Astrocyte of the cerebellum (primary cell): ENCODE measurements at places on chromosomes 3 and 15.

- DNase-seq = no peak
Measured at GRCh38 chr3:84836961-84837360, 121.8 kb upstream of the CADM2 start.

DNA sequence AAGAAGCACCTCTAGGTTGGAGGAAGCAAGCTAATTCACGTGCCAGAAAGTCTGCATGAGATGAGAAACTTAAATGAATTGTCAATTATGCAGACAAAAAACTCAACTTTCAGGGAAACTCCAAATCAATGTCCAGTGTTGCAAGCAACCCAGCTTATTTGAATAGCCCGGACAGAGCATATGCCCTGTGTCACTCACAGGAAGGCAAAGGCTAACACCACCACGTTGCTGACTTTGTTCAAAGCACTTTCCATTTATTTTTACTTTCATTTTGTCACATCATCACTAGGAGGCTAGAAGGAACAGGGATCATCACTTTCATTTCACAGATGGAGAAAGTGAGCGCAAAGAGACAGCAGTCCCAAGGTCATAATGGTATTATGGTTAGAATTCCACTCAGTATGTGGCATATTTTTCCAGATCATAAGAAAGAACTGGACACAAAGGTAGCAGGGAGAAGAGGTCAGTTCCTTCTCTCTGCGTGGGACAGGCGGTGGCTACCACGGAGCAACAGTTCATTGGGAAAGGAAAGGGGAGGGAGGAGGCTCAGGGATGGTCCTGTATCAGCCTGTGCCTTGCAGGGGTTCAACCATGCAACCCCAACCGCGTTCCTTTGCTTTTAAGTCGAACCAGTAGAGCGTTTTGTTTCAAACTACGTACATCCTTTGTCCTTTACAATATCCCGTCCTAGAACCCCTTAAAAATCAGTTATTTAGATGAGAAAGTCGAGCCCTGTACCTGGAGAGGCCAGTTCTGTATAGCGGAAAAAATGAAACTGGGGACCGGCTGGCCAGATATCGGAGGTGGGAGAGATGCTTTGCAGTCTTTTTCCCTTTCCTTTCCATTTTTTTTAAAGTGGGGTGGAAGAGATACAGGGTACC, 1.1 kb downstream of the HEG1 start:
- no peak for DNase-seq

DNA sequence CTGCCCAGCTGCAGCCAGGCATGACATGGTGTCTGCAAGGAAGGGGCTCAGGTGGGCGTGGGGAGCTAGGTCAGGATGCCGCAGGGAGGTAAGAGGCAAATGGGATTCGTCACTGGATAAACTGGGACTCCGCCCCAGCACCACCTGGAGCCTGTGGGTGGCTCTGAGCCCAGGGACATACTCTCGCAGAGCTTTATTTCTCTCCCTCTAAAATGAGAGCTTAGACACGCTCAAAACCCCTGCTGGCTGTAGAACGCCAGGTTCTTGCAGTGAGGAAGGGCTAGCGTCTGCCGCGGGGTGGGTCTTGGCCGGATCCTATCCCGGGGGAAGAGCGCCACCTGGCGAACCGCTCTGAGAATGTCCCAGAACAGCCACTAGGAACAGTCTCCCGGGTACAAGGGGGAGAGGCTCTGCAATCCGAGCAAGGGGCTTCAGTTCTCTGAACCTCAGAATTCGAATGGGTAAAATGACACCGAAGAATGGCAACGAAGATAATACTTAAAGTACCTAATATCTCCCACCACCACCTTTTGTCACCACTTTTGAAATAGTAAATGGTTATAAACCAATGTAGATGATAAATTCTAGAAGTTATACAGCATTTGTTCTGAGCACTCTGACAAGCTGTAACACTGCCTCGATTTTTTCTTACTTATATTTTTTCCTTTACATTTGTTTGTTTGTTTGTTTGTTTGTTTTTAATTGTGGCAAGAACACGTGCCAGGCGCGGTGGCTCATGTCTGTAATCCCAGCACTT, 53.2 kb upstream of the SRGAP3 start:
- DNase-seq = peak; percentile 82

- no peak for DNase-seq
Measured at GRCh38 chr15:95834028-95834804, 496.3 kb upstream of the NR2F2 start.

DNA sequence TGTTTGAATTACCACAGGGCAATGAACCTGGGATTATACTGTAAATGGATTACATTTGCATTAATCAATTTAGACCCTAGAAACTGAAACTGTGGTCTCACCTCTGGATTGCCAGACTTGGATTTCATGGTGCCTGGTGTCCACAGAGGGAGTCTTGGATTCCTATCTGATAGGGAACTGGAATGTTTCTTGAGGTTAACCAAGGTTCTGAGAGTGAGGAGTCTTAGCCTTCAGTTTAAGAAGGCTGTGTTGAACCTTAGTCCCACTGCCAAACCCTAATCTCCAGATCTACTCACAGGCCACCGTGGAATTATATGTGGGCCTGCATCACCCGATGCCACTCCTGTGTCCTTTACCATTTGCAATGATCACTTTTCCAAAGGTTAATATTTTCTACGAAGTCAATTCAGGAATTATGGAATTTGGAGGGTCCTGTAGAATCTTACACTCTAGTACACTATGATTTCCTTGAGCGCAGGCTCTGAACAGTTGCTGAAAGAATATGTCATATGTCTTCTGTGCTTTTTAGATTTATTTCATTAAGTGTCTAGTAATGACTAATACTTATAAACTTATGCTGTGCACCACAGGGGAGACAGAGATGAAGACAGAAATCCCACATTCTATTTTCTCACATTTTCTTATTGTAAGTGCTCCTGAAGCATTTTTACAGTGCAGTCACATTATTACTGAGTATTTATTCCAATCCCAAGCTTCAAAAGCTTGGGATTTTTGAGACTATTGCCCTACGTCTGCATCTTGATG, 87.9 kb downstream of the EFL1 start:
- DNase-seq = peak; percentile 71

- DNase-seq = no peak
Measured at GRCh38 chr15:73607405-73607804, 25.8 kb downstream of the NPTN start.

DNA sequence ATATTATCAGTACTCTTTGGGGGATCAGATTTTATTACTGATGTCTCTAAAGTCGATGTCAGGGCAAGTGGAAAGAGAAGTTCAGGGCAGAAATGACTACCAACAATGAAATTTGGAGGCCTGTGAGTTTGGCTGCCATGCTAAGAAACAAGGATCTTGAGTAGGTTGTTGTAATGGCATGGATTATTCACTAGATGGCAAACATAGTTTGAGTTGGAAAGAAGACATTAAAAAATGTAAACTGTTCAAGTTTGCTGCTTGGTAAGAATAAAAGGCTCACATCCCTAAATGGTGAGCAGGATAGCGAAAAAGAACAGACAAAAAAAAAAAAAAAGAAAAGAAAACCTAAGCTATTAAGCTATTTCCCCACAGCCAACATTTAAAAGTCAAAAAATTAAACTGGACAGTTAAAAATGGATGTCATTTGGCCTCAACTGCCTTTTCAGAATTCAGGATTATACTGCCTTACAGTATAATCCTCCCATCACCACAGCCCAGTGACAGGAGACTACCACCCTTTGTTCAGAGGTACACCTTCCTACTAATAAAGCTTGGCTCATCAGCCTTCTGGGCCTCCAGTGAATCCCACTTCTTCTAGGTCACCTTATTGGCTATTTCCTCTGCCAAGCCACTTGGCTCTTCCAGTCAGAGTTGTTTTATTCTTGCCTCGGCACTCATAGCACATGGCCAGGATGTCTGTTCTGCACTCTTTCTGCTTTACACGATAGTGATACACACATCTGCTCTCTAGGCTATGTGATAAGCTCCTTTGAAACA, 163.7 kb downstream of the PLD1 start:
- DNase-seq = peak; percentile 68

DNA sequence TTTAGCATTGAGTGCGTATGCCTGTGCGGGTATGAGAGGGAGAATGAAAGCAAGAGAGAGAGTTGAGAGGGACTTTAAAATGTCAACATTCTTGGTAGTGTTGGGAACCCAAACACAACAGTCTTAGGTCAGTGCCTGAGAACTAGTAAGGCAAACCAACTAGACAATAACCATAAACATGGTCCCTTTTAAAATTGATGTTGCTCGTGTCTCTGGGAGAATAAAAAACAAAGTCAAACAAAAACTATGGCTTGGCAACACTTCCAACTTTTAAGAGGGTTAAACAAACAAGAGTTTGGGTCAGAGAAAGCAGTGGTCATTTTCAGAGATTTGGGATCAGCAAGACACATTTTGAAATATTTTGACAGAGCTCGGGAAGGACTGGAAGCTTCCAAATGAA, 146.7 kb upstream of the THBS1 start:
- DNase-seq = no peak

- no peak for DNase-seq
Measured at GRCh38 chr3:181694805-181695660, 16.7 kb upstream of the SOX2 start.

GRCh38 chr15:51737522-51738305, at the start of gene LYSMD2:
Gene LYSMD2, minus strand, starts transcription at chr15:51737655. Its CDS starts 33 bp downstream, at chr15:51737622.
- DNase-seq = no peak

GRCh38 chr3:155354658-155355057, 61.2 kb upstream of the STRIT1 start:
- DNase-seq = no peak
